Activated naive CD8-positive, alpha-beta T cell treated with anti-CD3 and anti-CD28 coated beads, Interleukin-2, amount 50 U/mL, for 24 hours (primary cell): ENCODE measurements at places on chromosomes 1 and 21.

DNA sequence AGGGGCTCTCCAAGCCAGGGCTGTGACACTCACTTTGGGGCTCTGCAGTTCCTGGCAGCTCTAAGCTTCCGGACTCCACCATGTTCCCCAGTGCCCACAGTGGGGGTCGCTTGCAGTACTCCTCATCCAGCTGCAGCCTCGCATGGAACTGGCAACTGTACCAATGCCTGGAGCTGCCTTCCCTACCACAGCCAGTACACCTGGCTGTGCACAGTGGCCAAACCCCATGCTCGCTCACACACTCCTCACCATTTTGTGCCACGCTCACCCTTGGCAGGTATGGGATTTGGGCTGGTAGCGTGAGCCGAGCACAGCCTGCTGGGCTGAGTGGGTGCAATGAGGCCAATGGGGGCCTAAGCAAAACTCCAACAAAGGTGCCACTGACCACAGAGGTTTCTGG, 1369.9 kb downstream of the KCNT2 start:
- no peaks in the 10 kb centered on the region for H3K27me3 ChIP-seq
- no peaks in the 10 kb centered on the region for H3K36me3 ChIP-seq
- no peak overlapping the region for H3K27ac ChIP-seq
- H3K4me3 ChIP-seq, result no peak overlapping the region

- no peaks in the 10 kb centered on the region for H3K4me1 ChIP-seq
- peaks cover 22% of the 10 kb centered on the region for H3K27me3 ChIP-seq
- DNase-seq, result no peak
- no peaks in the 10 kb centered on the region for H3K36me3 ChIP-seq
- H3K4me3 ChIP-seq, result no peak overlapping the region
- no peak overlapping the region for H3K27ac ChIP-seq
Observed at GRCh38 chr1:30899577-30900389, 8.8 kb downstream of the SDC3 start.

DNA sequence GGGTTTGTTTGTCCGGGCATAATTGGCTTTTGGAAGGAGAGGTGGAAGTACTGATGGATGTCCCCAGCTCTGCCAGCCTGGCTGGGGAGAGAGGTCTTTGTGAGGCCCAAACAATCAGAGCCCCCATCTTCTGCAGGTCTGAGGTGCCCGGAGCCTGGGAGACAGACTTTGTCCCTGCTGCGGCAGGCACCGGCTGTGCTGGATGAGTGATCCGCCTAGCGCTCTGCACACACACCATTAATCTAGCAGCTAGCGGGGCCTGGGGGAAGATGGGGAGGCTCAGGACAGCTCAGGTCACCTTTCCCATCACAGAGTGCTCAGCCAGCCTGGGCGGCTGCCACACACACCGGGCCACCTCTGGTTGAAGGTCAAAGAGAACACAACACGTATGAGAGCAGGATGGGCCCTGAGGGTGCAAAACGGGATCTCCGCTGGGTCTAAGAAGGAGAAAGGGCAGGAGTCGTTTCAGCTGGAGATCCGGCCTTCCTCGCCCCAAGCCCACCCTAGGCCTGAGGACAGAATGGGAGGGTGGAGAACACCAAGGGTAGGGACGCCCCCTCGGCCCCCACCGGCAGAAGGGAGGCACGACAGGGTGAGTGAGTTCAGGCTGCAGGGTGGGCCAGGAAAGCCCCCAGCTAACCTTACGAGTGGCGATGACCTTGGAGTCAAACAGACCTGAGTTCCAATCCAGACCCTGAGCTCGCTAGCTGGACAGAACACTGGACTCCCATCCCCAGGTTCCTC, 341.8 kb downstream of the NPHP4 start:
- H3K4me1 ChIP-seq, result peaks cover 2% of the 10 kb centered on the region
- H3K36me3 ChIP-seq, result no peaks in the 10 kb centered on the region
- H3K27me3 ChIP-seq, result peaks cover 9% of the 10 kb centered on the region

DNA sequence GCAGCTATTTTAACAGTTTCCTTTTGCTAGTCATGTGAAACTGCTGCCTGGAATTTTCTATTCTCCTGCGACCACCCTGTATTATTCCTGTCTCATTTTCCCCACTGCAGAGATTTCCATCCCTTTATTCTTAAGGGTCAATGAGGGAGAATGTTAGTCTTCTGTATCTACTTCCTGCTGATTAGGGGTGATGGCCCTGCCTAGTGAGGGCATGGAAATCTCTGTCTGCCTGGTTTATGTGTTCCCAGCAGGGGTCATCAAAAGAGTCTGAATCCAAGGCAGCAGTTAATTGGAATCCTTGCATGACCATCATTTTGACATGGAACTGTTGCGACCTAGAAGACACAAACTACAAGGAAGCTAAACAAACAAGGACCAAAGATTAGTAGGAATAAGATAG, 325.2 kb downstream of the PLPP3 start:
- peaks cover 2% of the 10 kb centered on the region for H3K27me3 ChIP-seq
- no peak overlapping the region for H3K4me3 ChIP-seq
- H3K27ac ChIP-seq, result no peak overlapping the region
- no peak for DNase-seq
- no peaks in the 10 kb centered on the region for H3K4me1 ChIP-seq

- DNase-seq, result no peak
- peaks cover 13% of the 10 kb centered on the region for H3K36me3 ChIP-seq
- H3K4me3 ChIP-seq, result no peak overlapping the region
Observed at GRCh38 chr1:145805057-145805456, 18.8 kb downstream of the RNF115 start.
